ENCODE measurements at places on chromosomes 7 and 10.

GRCh38 chr7:1054861-1055450, 10.6 kb downstream of the GPR146 start:
- H3K27me3 ChIP-seq: no peaks in the 10 kb centered on the region
- H3K27ac ChIP-seq: peak overlapping the region; percentile 62
- DNase-seq: peak; percentile 83
- H3K4me1 ChIP-seq: no peaks in the 10 kb centered on the region

DNA sequence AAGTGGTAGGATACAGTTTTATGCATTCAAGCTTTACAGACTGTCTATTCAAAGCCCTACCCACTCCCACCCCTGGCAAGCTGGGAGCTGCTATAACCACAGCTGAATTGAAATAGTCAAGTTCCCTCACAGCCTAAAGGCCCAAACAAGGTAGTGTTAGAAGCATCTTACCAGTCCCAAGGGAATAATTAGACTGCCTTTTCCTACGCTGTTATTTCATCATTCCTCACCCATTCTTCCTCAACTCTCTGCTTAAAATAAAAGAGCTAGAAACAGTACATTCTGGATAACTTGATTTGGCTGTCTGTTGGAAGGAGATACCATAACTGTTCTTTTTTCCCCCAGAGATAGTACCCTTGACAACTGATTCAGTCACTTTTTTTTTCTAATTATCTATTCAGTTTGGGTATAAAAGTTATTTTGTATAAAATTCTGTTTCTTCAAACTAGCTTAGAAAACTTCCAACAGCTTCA, 54.0 kb downstream of the RAPGEF5 start:
- no peaks in the 10 kb centered on the region for H3K27me3 ChIP-seq
- H3K27ac ChIP-seq: no peak overlapping the region
- DNase-seq: no peak
- peaks cover 20% of the 10 kb centered on the region for H3K4me1 ChIP-seq
- H3K4me3 ChIP-seq: no peak overlapping the region

GRCh38 chr10:127326883-127327282, 130.5 kb upstream of the INSYN2A start:
- no peaks in the 10 kb centered on the region for H3K27me3 ChIP-seq
- no peaks in the 10 kb centered on the region for H3K36me3 ChIP-seq
- DNase-seq: no peak

DNA sequence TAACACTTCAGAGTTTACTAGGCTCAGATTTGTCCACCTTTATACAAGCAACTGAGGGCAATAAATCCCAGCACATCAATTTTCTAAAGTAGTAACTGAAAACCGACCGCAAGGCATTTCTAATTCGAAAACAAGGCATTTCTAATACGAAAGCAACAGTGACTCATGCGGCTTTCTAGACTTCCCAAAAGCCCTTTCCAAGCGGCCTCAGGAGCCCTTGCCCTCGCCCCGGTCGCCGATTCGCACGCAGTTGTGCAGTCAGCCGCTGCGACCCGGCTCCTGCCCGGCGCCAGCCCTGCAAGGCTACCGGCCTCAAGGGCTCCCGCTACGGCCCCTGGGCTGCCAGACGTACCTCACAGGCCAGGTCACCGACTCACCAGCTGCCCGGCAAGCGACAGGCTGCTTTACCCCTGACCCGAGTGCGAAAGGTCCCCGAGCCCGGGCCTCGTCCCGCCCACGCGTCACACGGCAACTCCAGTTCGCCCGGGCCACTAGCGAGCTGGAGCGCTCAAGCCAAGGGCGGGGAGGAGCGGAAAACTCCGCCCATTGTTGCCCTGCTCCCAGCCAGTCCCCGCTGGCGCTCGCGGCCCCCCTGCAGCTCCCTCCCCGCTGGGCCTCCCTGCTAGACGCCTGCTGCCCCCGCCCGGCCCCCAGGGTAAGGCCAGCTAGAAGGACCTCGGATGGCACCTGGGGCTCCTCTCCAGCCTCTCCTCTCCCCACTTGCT, 7.3 kb downstream of the NCOA4 start:
- peaks cover 73% of the 10 kb centered on the region for H3K4me1 ChIP-seq
- H3K27me3 ChIP-seq: no peaks in the 10 kb centered on the region
- DNase-seq: peak; percentile 89

GRCh38 chr7:46283852-46284251, 362.8 kb upstream of the IGFBP3 start:
- H3K4me1 ChIP-seq: peaks cover 5% of the 10 kb centered on the region
- H3K27me3 ChIP-seq: no peaks in the 10 kb centered on the region
- H3K36me3 ChIP-seq: no peaks in the 10 kb centered on the region
- H3K27ac ChIP-seq: no peak overlapping the region
- no peak overlapping the region for H3K4me3 ChIP-seq
- DNase-seq: no peak

GRCh38 chr10:46031648-46032532, 1.5 kb upstream of the NCOA4 start:
- DNase-seq: no peak
- no peak overlapping the region for H3K4me3 ChIP-seq
- peaks cover 4% of the 10 kb centered on the region for H3K27me3 ChIP-seq

- H3K27ac ChIP-seq: peak overlapping the region; percentile 77
- no peaks in the 10 kb centered on the region for H3K27me3 ChIP-seq
- H3K36me3 ChIP-seq: no peaks in the 10 kb centered on the region
Observed at GRCh38 chr7:106139265-106140251, 27.4 kb upstream of the SYPL1 start.

DNA sequence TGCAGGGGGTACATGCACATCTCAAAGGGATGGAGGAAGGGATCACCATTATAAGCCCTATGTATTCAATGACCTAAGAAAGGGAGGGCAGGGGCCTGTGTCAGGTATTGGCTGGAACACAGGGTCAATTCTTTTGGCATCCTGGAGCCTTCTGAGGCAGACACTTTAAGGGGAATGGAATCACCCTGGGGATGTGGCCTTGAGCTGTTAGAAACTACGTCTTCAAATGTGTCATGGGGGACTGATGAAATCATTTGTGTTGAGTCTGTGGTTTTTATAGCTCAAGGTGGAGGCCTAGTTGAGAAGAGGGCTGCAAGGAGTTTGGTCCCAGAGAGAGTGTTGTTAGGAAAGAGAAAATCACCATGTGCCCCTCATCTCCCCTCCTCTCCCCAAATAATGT, 206.1 kb upstream of the CELF2 start:
- H3K27me3 ChIP-seq: no peaks in the 10 kb centered on the region
- no peaks in the 10 kb centered on the region for H3K36me3 ChIP-seq
- peaks cover under 1% of the 10 kb centered on the region for H3K4me1 ChIP-seq

DNA sequence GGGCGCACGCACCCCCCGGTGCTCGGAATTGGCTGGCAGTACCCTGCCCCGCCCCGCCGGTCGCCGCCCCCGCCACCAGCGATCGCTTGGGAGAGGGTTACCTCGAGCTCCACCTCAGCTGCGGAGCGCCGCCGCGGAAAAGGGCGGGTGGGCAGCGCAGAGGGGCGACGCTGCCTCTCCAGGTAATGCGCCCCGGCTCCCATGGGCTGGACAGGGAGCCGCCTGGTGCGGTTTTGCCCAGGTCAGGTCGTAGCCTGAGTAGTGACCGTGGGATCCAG, 1.3 kb downstream of the PFKFB3 start:
- peak; percentile 79 for DNase-seq
- H3K4me1 ChIP-seq: peaks cover 58% of the 10 kb centered on the region
- H3K36me3 ChIP-seq: no peaks in the 10 kb centered on the region

- no peak overlapping the region for H3K4me3 ChIP-seq
- peaks cover 63% of the 10 kb centered on the region for H3K36me3 ChIP-seq
- H3K27me3 ChIP-seq: no peaks in the 10 kb centered on the region
- no peak for DNase-seq
- no peak overlapping the region for H3K27ac ChIP-seq
- H3K4me1 ChIP-seq: peaks cover 19% of the 10 kb centered on the region
Observed at GRCh38 chr7:75884476-75884875, 5.6 kb downstream of the RHBDD2 start.

GRCh38 chr7:99105756-99106155, 38.2 kb downstream of the SMURF1 start:
- DNase-seq: no peak
- no peaks in the 10 kb centered on the region for H3K27me3 ChIP-seq
- peaks cover 83% of the 10 kb centered on the region for H3K4me1 ChIP-seq
- peak overlapping the region; percentile 84 for H3K27ac ChIP-seq
- no peaks in the 10 kb centered on the region for H3K36me3 ChIP-seq

GRCh38 chr10:117322260-117322659, 53.0 kb downstream of the PDZD8 start:
- no peaks in the 10 kb centered on the region for H3K27me3 ChIP-seq
- no peaks in the 10 kb centered on the region for H3K36me3 ChIP-seq
- no peak overlapping the region for H3K27ac ChIP-seq
- DNase-seq: no peak
- no peak overlapping the region for H3K4me3 ChIP-seq

DNA sequence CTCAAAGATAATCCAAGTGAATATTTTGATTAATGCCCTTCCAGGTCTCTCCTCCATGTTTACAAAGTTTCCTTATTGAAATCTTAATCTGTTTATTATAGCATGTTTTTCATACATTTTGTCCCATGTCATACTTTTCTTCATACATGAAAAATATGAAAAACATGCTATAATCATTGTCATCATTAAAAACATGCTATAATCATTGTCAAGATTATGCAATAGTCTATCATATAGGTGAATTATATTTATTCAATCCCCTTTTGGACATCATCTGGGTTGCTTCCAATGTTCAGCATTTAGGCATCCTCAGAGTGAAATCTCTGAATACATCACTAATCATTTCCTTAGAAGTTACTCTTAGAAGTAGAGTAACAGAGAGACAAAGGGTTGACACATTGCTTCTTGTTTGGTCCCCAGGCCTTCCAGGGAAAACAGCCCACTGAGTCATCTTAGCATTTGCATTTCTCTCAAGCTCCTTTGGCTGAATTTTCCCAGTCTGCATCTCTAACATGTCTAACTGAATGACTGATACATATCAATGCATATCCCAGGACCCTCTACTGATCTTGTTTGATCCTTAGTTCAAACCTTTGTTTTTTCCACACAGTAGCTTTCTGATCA, 87.0 kb downstream of the SGMS1 start:
- no peak overlapping the region for H3K4me3 ChIP-seq
- no peaks in the 10 kb centered on the region for H3K36me3 ChIP-seq
- no peak for DNase-seq
- H3K27ac ChIP-seq: no peak overlapping the region
- no peaks in the 10 kb centered on the region for H3K4me1 ChIP-seq
- H3K27me3 ChIP-seq: no peaks in the 10 kb centered on the region

- no peaks in the 10 kb centered on the region for H3K4me1 ChIP-seq
- H3K27ac ChIP-seq: no peak overlapping the region
- no peak overlapping the region for H3K4me3 ChIP-seq
- H3K36me3 ChIP-seq: no peaks in the 10 kb centered on the region
Observed at GRCh38 chr7:85520175-85520574, 333.3 kb upstream of the SEMA3D start.

DNA sequence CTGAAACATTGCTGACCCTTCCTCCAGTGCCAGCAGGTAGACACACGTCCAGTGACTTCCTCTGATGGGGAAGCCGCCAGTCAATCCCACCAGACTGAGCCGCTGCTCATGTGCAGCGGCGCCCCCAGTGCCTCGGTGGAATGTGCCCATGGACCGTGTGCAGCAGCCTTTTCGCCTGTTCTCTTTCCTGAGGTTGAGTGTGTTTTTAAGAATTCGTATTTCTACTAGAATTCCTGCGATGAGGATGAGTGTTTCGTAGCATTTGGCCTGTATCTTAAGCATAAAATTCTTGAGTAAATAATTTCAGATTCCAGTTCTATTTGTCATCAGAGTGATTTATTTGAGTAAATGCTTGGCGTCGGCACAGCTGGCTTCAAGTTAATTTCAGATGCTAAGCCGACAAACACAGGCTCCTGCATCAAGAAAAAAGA, 35.4 kb downstream of the BNIP3 start:
- peak overlapping the region; percentile 51 for H3K27ac ChIP-seq
- H3K4me1 ChIP-seq: peaks cover 28% of the 10 kb centered on the region
- H3K4me3 ChIP-seq: no peak overlapping the region
- DNase-seq: no peak
- H3K27me3 ChIP-seq: no peaks in the 10 kb centered on the region
- peaks cover 18% of the 10 kb centered on the region for H3K36me3 ChIP-seq

- H3K4me3 ChIP-seq: no peak overlapping the region
- DNase-seq: peak; percentile 45
- H3K36me3 ChIP-seq: no peaks in the 10 kb centered on the region
- H3K27ac ChIP-seq: no peak overlapping the region
- no peaks in the 10 kb centered on the region for H3K4me1 ChIP-seq
Observed at GRCh38 chr7:152899548-152900109, 140.1 kb downstream of the ACTR3B start.

DNA sequence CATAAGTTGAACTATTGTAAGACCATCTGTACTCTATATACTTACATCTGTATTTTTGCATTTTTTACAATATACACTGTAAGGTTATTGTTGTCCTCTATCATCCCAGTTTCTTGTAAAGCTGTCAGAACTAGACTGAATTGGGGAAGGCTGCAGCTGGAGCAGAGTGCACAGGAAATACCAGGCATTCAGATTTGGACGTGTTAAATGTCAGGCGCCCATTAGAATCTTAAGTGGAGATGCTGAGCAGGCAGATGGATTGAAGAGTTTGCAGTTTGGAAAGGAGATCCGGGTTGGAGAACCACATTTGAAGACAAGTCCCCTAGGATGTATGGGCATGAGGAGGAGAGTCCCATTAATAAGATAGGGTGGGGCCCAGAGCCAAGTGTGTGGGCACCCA, 40.4 kb downstream of the MTURN start:
- no peaks in the 10 kb centered on the region for H3K36me3 ChIP-seq
- peaks cover 74% of the 10 kb centered on the region for H3K4me1 ChIP-seq
- no peaks in the 10 kb centered on the region for H3K27me3 ChIP-seq

- H3K27ac ChIP-seq: no peak overlapping the region
- H3K4me1 ChIP-seq: no peaks in the 10 kb centered on the region
- H3K36me3 ChIP-seq: no peaks in the 10 kb centered on the region
- no peak for DNase-seq
- H3K4me3 ChIP-seq: no peak overlapping the region
Observed at GRCh38 chr7:54729107-54729506, 29.9 kb downstream of the SEC61G start.

DNA sequence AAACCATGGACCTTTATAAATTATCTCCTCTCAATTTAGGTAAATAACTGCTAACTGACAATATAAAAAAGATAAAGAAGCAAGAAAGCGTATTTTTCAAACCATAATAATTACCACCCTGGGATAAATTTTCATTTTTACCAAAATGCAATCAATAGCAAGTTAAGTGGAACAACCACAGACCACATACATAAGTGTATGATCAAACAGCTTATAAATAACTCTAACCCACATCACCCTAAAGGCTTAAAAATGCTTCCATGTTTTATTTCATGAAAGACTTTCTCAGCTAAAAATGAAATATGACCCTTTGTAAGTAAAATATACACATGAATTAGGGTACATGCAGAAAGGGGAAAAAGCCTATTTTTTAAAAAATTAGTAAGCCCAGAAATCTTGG, 156.5 kb downstream of the SGMS1 start:
- H3K27ac ChIP-seq: no peak overlapping the region
- no peaks in the 10 kb centered on the region for H3K36me3 ChIP-seq
- no peak overlapping the region for H3K4me3 ChIP-seq
- peaks cover 15% of the 10 kb centered on the region for H3K4me1 ChIP-seq
- DNase-seq: no peak
- H3K27me3 ChIP-seq: no peaks in the 10 kb centered on the region

- no peaks in the 10 kb centered on the region for H3K27me3 ChIP-seq
- no peaks in the 10 kb centered on the region for H3K36me3 ChIP-seq
- DNase-seq: peak; percentile 73
- H3K4me1 ChIP-seq: peaks cover 21% of the 10 kb centered on the region
- H3K4me3 ChIP-seq: no peak overlapping the region
Observed at GRCh38 chr7:151796091-151796870, 80.6 kb downstream of the PRKAG2 start.

GRCh38 chr10:106746868-106747267, 417.6 kb downstream of the SORCS1 start:
- H3K27ac ChIP-seq: no peak overlapping the region
- no peak for DNase-seq
- no peaks in the 10 kb centered on the region for H3K27me3 ChIP-seq

GRCh38 chr10:96462606-96463151, 51.0 kb downstream of the TLL2 start:
- no peak for DNase-seq
- no peaks in the 10 kb centered on the region for H3K4me1 ChIP-seq
- H3K36me3 ChIP-seq: no peaks in the 10 kb centered on the region
- no peak overlapping the region for H3K27ac ChIP-seq
- no peak overlapping the region for H3K4me3 ChIP-seq

All from tibial artery (tissue), 4 donors.